ENCODE measurements at places on chromosomes 16 and 17. TPM values are rescaled to one million over a fixed set of nuclear protein-coding genes. Genes with fewer than 3 reads are reported as not detected.

DNA sequence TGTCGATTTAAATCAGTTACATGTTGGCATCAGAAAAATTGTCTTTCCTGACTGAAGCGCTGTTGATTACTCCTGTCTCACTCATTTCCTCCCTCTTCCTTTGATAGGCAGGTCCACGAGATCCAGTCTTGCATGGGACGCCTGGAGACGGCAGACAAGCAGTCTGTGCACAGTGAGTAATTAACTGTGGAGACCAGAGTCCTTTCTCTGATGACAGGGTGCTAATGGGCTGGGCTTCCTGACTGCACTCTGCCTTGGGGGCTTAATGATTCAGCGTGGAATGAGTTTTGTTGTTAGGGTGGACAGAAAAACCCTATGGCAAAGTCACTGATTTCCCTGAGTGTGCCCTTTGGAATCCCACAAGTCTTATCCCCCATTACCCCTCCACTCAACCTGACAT lies 6.5 kb downstream of the GOSR2 start:
- no peak for DNase-seq

- no peak for DNase-seq
These were observed 390.9 kb downstream of the SEC14L1 start for GRCh38 chr17:77531641-77532040.

GRCh38 chr17:74618451-74618850 lies 5.1 kb downstream of the CD300E start:
- DNase-seq: no peak

- DNase-seq: no peak
These were observed 62.5 kb downstream of the CA10 start for GRCh38 chr17:52096056-52096455.

GRCh38 chr16:1172651-1173050 lies 19.7 kb downstream of the CACNA1H start:
- no peak for DNase-seq

CCDC144A gene
- total RNA-seq: 4.4 TPM
